Lower lobe of right lung (tissue), 2 donors: ENCODE measurements at places on chromosomes 3 and 15. TPM values are rescaled to one million over a fixed set of nuclear protein-coding genes. Genes with fewer than 3 reads are reported as not detected.

FEZF2 gene
- not detected for total RNA-seq

NEK11 gene
- 10.2 TPM for total RNA-seq

TGM5 gene
- 0.32 TPM for total RNA-seq

TRIM42 gene
- not detected for total RNA-seq

CTXN2 gene
- total RNA-seq: not detected

STARD9 gene
- 21.9 TPM for total RNA-seq

SEC22A gene
- total RNA-seq: 15.5 TPM

DAZL gene
- total RNA-seq: not detected

DTWD1 gene
- total RNA-seq: 29.3 TPM

PRSS50 gene
- total RNA-seq: 0.41 TPM

CCDC54 gene
- not detected for total RNA-seq

FOXB1 gene
- total RNA-seq: not detected

SYNM gene
- total RNA-seq: 26.8 TPM

PXK gene
- 23.7 TPM for total RNA-seq

RTP1 gene
- total RNA-seq: not detected

SCAANT1 gene
- total RNA-seq: not detected

MAP3K13 gene
- 35.4 TPM for total RNA-seq

VGLL3 gene
- 40.2 TPM for total RNA-seq
